ENCODE measurements at places on chromosomes 13 and 19.

- DNase-seq, result no peak
Observed at GRCh38 chr19:4338441-4339355, at the start of gene STAP2. STAP2 (minus strand) TSS chr19:4338827; CDS start chr19:4338753, 74 bp downstream.

DNA sequence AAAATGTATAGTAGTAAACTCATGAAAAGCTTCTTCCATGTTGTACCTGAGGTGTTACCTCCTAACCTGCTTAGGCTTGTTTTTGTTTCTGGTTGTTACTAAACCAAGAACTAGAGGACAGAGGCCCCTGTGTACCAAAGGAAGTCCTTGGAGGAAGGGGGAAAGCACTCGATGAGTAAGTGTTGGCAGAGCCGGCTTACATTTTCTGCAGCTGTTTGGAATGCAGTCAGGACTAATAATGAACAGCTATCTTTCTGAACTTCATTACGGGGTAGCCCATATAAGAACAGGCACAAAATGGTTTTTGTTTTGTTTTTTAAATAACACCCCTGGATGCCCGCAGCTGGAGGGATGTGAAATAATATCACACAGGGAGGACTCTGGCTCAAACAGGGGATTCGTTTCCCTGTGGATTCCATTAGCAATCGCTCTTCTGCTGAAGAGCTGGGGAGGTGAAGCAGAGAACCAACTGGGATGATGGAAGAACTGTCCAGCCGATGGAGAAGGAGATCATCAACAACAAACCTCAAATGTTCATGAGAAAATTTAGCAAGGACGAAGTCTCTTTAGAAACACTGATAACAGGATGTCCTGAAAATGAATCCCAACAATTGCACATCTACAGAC, 214.2 kb upstream of the MAB21L1 start:
- DNase-seq, result no peak

DNA sequence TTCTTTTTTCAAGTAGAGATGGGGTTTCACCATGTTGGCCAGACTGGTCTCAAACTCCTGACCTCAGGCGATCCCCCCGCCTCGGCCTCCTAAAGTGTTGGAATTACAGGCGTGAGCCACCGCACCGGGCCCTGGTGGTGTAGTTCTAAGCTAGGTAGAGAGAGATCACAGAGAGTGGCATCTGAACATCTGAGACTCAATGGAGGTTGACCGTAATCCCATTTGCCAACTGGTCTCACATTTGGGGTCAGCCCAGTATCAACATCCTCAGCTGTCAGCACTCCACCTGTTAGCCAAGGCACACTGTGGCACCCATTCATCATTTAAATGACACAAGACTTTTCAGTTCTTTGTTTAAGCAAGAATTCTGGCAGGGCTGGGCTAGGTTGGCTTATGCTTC, 8.1 kb downstream of the SELENOW start:
- DNase-seq, result no peak

GRCh38 chr13:48478391-48478790, 54.5 kb downstream of the RCBTB2 start:
- no peak for DNase-seq

GRCh38 chr19:2588081-2588777, 112.3 kb downstream of the GADD45B start:
- DNase-seq, result no peak

DNA sequence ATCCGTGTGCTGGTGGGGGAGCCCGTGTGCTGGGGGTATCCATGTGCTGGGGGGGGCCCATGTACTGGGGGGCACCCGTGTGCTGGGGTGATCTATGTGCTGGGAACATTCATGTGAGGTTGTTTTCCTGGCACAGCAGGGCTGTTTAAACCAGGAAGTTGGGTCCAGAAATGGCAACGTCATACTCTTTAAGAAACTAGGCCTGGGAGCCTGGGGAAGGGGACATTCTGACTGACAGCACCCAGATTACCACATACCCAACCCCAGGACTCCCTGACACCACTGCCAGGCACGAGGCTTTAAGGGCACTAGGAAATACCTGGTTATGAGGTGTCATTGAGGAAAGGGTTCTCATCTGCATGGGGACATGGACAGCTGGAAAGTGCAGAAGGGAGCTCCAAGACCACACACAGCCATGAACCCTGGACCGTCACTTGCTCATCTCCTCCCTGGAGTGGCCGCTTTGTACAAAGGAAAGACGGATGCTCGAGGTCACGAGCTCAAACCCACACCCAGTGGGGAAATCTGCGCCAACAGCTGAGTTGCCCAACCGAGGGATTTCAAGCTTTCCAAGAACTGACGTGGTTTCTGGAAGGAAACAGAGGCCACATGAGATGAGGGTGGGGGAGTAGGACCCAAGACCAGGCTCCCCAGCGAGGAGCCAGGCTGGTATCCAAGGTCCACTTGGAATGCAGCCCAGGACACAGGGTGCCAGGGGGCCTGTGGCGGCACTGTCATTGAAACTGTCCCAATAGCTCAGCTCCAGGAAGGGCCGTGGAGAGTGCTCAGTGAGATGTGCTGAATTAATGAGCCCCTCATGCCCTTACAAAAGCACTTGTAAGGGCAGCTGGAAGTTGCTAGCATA, 40.9 kb downstream of the RAB20 start:
- DNase-seq, result no peak

DNA sequence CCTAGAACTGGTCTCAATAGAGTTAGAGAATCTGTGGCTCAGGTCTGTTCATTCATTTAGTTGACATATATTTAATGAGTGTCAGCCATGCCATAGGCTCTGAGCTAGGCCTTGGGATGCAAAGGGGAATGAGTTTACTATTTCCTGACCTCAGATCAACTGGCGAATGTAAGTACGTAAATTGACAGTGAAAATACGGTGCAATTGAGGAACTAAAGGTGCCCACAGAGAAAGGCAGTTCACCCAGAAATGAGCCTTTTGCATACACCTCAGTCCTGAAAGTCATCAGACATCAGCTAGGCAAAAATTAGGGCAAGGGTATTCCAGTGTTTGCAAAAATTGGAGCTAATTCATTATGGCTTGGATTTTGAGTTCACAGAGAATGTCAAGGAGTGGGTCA, 20.6 kb upstream of the UPF3A start:
- DNase-seq, result no peak

GRCh38 chr19:46205183-46205984, 24.2 kb upstream of the IGFL1 start:
- DNase-seq, result peak; percentile 70

DNA sequence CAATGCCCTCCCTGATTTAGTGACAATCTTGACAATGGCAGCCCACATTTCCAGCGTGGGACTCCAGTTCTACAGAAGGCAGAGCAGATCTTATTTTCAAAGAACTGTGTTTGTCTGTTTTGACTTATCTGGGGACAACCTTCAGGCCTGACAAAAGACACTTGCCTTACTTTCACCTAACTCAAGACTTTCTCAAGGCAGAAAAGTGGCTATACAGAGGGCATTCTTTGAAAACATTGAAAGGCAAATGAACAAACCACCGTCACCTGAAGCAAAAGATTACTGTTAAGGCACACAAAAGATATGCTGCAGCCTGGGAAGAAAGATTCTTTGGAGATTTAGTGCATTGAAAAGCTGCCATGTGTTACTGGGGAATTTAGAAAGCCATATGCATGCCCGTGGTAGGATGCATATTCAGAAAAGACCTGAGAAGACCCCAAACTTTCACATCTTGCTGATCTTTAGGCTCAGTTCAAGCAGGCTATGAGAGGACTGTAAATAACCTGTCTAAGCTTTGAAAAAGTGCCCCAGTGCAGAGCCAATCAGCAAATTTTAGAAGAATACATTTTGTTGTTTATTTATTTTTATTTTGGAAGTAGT, 82.8 kb downstream of the TSC22D1 start:
- DNase-seq, result no peak

DNA sequence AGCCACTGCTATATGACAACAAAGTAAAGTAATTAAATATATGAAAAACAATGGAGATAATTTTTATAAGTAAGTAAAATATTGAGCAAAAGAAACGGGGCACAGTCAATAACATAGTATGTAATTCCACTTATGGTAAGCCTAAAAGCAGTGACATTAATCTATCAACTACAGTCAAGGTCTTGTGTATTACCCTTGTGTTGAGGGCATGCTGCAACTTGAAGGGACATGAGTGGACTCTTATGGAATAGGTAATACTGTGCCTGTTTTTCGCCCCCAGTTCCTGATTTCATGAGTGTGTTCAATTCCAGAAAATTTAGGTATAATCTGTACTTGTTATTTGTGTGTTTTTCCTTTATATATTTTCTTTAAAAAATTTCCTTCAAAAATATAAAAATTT, 201.3 kb upstream of the SLITRK6 start:
- DNase-seq, result no peak

DNA sequence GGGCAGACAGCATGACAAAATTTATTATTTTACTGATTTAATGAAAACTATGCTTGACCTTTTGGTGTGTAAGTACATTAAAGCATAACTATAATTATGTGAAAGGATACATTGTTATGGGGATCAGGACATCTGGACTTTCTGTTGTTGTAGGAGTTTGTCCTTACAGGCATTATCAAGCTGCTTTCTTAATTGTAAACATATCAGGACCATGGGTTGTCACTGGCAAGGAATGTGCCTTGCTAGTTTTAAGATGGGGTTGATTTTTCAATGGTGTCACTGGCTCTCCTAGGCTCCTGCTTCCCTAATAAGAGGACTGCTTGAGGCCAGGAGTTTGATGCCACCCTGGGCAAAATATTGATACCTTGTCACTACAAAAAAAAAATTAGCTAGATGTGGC, 32.6 kb downstream of the KBTBD6 start:
- no peak for DNase-seq

GRCh38 chr19:45814166-45814780, 835 bp downstream of the RSPH6A start:
- peak; percentile 37 for DNase-seq

DNA sequence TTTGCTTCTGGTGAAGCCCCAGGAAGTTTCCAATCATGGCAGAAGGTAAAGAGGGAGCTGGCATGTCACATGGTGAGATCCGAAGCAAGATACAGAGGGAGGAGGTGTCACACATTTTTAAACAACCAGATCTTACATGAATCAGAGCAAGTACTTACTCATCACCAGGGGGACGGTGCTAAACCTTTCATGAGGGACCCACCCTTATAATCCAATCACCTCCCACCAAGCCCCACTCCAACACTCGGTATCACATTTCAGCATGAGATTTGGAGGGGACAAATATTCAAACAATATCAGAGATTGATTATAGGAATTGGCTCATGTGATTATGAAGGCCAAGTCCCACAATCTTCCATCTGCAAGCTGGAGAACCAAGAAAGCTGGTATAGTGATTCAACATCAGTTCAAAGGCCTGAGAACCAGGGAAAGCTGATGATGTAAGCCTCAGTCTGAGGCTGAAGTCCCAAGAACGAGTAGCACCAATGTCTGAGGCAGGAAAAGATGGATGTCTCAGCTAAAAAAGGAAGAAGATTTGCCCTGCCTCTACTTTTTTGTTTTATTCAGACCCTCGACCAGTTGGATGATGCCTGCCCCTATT, 58.6 kb upstream of the WDFY2 start:
- DNase-seq, result no peak

DNA sequence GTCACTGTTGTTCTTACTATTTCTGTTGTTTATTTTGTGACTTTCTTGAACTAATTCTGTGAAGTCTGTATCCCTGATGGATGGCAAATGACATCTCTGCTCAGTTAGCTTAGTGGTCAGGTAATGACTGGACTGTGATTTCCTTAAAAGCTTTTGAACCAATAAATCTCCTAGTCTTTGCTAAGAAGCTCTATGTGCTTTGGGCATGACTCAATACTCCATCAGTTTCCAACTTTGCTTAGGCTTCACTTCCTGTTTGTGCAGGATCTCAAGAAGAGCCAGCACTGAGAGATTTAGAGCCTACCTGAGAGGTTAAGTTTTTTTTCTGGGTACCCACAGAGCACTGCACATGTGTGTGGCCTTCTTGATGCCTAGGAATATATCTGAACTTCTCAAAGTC, 329.7 kb upstream of the HTR2A start:
- no peak for DNase-seq

- DNase-seq, result no peak
Observed at GRCh38 chr19:32164384-32164992, 180.9 kb upstream of the ZNF507 start.

DNA sequence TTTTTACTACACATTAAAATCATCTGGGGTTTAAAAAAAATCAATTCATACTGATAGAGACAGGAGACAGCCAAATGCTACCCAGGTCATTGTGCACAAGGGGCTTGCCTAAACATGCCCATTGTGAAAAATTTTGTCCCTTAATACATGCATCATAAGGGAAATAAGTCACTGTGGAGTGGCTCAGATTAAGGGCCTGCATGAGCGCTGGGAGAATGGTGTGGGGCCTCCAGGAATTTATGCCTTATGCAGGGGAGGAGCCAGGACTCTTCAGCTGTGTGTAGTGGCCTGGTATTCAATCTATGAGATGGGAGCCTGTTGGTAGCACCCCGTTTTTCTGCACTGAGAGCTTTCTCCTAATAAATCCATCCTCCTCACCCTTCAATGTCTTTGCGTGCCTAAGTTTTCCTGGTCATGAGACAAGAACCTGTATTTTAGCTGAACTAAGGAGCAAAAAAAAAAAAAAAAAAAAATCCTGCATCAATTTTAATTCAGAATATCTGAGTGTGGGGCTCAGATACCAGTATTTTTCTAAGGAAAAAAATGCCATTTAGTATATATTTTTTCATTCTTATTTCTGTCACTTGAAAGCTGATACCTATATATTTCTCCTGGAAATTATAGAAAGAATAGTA, 997.6 kb upstream of the ATXN8OS start:
- DNase-seq, result no peak

GRCh38 chr19:49006905-49007304, 10.0 kb downstream of the LHB start:
- DNase-seq, result no peak

DNA sequence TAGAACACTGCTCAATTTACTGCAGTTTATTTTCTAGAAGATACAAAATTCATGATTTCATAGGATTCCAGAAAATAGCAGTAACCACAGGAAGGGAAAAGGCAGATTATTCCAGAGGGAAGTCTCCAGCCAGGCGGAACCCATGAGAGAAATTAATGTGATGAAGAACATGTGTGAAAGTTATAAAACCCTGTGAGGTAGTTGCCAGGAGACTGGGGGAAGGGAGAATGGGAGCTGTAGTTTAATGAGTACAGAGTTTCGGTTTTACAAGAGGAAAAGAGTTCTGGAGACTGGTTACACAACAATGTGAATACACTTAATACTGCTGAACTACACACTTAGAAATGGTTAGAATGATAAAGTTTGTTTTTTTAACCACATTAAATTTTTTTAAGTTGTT, 14.2 kb upstream of the PDX1 start:
- DNase-seq, result no peak

- no peak for DNase-seq
Observed at GRCh38 chr19:32404933-32405430, 588 bp upstream of the DPY19L3 start.

DNA sequence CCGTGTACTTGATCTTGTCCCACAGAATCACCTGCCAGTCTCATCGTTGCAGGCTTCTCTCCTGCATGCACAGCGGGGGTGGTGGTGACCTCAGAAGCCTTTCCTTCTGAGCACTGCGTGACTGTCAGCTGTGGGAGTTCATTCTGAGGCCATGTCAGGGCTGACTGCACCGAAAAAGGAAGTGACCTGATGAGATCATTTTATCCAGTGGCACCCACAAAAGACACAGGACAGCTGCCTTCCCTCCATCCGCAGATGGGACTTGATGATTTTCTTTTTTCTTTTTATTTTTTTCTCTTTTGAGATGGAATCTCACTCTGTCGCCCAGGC, 89.7 kb downstream of the RAB20 start:
- DNase-seq, result peak; percentile 39

- DNase-seq, result no peak
Observed at GRCh38 chr19:30640252-30640965, 268.2 kb downstream of the ZNF536 start.

All from Caki2 (cell line).